Common myeloid progenitor, CD34-positive (primary cell): ENCODE measurements at places on chromosomes 12 and 14.

GRCh38 chr14:24665440-24665991, 31.5 kb upstream of the GZMB start:
- peak; percentile 50 for DNase-seq

DNA sequence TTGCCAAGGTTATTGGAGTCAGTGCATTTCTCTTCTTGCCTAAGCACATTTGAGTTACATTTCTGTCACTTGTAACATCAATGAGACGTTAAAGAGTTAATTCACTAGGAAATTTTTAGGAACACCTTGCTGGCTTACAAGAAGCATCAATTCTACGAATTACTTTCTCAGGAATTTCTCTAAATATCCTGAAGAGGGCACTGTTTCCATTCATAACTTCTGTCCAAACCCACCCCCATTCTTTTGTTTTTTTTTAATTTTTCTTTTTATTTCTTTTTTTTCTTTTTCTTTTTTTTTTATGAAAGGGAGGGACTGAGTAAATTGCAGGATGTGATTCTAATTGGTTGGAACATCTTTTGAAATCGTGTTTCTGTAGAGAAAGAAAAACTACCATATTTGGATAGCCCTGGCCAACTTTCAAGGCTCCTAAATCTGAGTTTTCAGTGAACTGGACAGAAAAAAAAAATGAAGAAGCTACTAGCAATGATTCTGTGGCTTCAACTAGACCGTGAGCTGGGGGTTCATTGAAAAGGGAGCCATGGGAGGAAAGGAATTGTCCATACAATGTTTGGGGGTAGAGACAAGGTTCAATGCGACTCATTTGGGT, 285.3 kb downstream of the DAD1 start:
- peak; percentile 47 for DNase-seq

DNA sequence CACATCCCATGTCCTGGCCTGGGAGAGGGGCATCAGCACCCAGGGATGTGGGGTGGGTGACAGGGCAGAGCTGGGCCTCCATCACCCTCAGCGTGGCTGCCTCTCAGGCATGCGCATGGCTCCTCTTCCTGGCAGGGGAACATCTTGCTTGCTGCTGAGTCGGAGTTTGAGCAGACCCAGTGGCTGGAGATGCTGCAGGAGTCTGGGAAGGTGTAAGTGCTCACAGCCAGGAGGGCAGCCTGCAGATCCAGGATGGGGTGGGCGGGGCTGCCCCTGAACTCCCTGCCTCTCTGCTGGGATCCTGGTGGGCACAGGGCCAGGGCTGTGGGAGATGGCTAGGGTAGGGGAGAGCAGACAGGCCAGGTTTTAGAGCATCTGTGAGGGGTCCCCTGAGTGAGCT, 16.2 kb downstream of the PLEKHD1 start:
- no peak for DNase-seq

GRCh38 chr12:104154806-104155205, 16.8 kb upstream of the NFYB start:
- no peak for DNase-seq

DNA sequence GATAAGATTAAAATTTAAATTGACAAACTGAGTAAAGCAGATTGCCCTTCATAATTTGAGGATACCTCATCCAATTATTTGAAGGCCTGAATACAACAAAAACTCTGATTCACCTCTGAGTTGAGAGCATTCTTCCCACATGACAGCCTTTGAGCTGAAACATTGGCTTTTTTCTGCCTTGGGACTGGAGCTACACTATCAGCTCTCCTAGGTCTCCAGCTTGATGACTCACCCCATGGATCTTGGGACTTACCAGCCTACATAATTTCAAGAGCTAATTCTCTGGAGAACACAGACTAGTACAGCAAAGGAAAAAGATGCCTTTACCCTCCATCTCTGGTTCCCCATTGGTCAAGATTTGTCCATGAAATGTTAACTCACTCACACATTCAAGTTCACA, 555.1 kb downstream of the FOXG1 start:
- no peak for DNase-seq

DNA sequence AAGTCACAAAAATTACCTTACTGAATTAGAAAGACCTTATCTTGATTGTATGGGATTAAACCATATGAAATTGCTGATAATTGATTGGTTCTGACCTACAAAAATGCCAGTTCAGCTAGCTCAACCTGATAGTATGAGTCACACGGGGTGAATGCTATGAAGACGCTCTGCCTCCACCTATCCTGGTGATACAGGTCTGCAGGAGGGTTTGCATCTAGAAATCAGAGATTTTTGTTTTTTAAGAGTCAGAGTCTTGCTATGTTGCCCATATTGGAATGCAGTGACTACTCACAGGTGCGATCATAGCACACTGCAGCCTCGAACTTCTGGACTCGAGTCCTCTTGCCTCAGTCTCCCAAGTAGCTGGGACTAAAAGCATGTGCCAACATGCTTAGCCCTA, 120.4 kb downstream of the HMGA2 start:
- DNase-seq = no peak

DNA sequence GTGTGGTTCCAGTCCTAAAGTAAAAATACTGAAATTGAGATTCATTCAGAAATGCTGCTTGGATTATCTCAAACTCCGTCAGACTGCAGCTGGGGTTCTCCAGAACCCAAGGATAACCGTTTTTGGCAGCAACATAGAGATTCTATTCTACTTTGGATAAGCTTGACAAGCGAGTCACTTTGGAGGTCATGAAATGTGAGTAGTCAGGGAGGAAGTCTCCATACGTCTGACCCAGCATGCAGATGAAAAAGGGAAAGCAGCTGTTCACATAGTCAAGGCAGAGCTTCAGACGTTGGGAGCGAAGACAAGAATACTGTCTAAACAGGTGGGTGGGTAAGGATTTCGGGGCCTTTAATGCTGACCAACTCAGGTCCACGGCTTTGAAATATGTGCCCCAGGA, 14.9 kb upstream of the HSP90B1 start:
- DNase-seq = no peak

- peak; percentile 31 for DNase-seq
Observed at GRCh38 chr12:14216405-14217294, 148.8 kb upstream of the ATF7IP start.

DNA sequence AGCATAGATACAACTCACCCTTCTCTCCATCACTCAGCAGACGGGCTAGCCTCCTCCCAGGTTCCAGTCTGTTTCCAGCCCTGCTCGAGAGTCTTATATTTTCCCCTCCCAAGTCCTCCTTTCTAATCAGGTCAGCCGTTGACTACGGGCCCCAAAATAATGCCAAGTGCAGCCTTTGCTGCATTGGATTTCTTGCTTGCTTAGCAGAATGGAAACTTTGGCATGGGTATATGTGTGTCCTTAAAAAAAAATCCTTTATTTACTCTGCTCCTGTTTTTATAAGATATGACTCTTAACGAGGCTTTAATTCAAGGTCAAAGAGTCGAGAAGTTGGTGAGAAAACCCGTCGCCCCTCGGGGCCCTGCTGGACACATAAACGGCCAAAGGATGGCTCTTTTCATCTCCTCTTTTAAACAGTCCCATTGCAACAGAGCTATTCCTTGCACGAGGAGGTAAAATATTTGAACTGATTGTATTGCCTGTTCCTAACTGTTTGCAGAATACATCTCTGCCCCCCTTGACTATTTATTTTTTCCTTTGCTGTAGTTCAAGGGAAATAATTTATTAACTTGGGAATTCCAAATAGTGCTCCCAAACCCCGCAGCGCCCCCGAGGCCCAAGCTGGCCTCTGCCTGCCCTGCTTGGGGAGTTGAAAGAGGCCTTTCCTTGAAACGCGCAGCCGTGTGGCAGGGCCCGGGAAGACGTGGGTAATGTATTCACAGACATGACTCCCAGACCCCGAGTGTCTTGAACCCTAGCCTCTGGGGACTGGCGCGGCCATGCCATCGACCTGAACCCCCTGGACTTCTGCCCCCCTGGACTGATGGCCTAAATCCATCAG, 156.5 kb upstream of the MYL2 start:
- DNase-seq = no peak

DNA sequence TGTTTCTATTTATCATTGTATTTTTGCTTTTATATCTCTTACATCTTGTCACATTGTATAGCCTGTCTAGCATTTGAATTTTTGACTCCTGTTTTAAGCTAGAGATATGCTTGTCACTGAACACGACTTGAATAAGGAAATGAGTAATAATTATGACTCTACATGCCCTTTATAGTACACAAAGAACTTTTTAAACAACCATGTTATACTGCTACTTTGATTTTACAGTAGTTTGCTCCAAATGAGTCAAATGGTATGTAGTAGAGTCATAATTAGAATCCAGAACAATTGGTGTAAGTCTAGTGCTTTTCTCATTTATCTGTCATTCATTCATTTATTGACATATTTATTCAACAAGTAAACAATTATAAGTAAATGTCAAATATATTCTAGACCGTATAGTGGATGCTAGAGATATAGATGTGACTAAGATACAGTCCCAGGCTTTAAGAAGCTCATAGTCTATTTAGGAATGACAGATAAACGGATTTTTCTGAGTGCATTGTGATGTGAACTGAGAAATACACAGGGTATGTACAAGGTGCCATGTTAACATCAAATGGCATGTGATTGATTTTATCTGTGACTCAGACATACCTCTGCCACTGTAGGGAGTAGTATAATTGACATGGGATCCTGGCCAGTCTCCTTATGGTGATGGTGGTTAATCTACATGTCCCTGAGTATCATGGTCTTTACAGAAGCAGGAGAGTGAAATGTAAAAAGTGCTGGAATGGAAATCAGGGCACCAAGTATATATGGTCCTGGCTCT, 799.7 kb downstream of the DIO2 start:
- DNase-seq = no peak

DNA sequence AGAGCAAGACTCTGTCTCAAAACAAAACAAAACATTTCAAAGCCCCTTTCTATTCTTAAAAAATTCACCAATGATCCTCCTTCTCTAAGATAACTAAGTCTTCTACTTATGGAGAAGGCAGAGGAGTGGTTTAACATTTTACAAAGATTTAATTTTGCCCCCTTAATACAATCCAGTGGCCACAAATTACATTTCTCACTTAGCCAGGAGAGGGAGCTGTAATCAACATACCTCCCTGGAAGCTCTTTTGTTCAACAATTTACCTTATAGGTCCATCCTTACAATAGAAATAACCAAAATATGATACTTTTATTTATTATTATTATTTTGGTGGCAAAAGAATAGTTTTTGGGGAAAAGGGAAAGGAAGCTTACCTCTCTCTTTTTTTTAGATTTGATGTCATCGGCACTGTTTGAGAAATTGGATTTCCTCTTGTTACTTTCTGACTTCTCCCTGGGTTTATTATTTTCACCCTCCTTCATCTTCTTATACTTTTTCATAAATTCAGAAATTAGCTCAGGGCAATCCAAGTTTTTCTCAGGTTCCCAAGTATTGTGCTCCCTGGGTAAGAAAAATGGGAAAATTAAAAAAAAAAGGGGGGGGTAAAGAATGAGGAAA, 28.1 kb downstream of the CBX5 start:
- peak; percentile 79 for DNase-seq

DNA sequence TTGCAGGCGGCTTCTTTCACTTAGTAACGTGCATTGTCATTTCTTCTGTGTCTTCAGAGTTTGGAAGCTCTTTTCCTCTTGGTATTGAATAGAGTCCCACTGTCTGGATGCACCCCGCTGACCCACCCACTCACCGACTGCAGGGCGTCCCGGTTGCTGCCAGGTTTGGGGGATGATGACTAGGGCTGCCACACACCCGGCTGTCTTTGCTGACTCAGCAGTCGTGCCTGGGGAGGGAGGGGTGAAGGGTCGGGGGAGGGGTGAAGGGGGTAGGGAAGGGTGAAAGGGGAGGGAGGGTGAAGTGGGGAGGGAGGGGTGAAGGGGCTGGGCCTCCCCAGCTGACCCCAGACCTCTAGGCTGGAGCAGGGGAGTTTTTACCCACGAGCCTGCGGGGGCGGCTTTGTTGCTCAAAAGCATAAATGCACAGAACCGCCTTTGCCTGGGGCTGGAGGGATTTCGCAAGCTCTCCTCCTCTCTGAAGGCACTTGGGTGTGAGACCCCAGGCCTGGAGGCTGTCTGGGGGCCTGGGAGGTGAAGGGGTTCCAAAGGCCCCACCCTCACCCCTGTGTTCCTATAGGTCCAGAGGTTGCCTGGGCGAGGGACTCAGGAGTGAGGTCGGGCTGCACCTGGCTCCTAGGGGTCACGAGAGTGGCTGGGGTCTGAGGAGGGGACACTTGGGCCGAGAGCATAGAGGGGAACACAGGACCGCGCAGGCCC, 31.3 kb upstream of the ULK1 start:
- no peak for DNase-seq

- DNase-seq = no peak
Observed at GRCh38 chr12:40184493-40185302, 40.1 kb upstream of the LRRK2 start.

DNA sequence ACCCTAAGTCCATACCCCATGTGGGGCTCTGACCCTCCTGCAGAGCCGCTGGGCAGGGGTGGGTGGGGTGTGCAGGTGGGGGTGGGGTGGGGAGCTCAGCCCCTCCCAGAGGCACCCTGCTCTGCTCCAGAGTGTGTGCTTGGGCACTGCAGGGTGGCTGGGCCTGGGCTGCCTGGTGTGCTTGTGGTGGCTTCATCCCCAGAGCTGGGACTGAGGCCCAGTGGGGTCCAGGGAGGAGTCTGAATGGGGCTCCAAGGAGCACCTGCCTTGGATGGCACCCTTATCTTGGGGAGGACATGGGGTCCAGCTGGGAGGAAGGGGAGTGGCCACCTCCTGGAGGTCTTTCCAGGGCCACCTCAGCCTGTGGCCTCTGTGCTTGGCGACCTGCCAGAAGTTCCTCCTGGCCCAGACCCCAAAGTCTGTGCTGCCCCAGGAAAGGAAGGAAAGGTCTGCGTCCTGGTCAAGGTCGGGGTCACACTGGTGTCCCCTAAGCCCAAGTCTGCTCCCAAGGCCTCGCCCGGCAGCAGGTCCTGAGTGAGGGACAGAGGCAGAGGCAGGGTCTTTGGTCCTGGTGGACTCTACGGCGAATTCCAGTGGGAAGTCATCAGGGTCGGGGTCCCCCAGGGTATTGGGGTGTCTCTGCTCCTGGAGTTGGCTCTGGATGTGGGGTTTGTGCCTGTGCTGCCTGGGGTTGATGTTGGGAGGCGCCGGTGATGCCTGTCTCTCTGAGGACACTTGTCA, 373.4 kb downstream of the TMEM121 start:
- no peak for DNase-seq

GRCh38 chr12:8065991-8066594, at the start of gene C3AR1:
C3AR1 (minus strand) TSS chr12:8066359; CDS start chr12:8060185, 6,174 bp downstream.
- DNase-seq = peak; percentile 78

- peak; percentile 8 for DNase-seq
Observed at GRCh38 chr14:45084946-45085346, 1.0 kb downstream of the PRPF39 start.

- no peak for DNase-seq
Observed at GRCh38 chr12:2541631-2542204, 253.1 kb upstream of the FKBP4 start.

DNA sequence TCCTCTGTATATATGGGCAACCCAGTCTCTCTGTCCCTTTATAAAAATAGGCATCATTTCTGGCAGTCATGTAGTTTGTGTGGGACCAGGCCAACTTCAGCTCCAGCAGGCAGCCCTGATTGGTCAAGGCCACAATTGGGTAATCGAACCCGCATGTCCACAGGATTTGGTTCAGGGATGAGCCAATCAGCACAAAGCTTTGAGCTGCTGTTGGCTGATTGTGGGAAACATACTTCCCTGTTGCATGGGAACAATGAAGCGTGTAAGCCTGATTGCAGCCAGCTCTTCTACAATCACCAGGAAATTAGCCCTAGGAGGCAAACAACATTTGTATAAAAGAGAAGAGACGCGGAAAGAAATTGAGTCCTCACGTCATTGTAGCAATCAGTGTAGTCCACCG, 328.6 kb downstream of the PCNX1 start:
- no peak for DNase-seq

- no peak for DNase-seq
Observed at GRCh38 chr12:58873496-58873895, 46.8 kb downstream of the LRIG3 start.
